Activated B cell treated with CpG ODN at 0.5 μM for 24 hours (primary cell): ENCODE measurements at places on chromosomes 2 and 18. TPM values are rescaled to one million over a fixed set of nuclear protein-coding genes. Genes with fewer than 3 reads are reported as not detected.

DNA sequence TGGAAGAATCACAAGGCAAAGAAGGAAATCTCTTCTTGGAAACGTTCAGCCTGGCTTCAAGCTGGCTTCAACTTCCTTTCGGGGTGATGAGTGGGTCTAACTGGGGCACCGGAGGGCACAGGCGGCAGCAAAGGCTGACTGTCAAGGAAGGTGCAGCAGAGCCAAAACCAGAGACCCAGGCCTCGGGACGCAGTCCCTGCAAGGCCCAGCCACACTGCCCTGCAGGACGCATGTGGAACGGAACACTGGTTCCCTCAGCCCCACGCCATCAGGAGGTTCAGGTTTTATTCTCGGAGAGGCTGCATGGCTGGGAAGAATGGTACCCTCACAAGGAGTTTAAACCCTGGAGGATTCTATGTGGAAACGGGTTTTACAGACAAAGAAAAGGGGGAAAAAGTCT lies 165.5 kb downstream of the HDAC4 start:
- DNase-seq, result no peak

- DNase-seq, result no peak
Observed at GRCh38 chr2:121409966-121410365, 120.7 kb upstream of the RNU4ATAC start.

INHA gene
- not detected in 2 replicates for total RNA-seq

GRCh38 chr2:150974864-150975263 lies 286.8 kb downstream of the RBM43 start:
- DNase-seq, result no peak

GRCh38 chr2:28506112-28506910 lies 10.5 kb downstream of the PLB1 start:
- DNase-seq, result no peak

MC5R gene
- total RNA-seq, result not detected in 2 replicates

DNA sequence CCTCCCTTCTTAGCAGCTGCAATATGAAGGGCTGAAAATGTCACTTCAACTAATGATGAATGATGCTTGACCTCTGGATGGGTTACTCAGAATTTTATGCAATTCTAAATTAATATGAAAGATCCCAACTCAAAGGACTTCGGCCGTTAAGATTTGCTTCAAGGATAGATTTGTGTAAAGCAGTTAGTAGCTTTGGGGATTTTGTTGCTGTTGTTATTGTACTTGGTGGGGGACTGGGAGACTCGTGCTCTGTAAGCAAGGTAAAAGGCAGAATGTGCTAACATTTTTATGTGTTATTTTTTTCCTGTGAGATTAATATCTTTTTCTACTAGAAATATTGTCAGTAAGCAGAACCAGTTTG lies 478.8 kb downstream of the ARHGAP15 start:
- DNase-seq, result no peak

THOC1 gene
- total RNA-seq, result 53.3 and 68.6 TPM in 2 replicates

ALPP gene
- 0.38 TPM in 1 of 2 replicates, not detected in the other for total RNA-seq

DNA sequence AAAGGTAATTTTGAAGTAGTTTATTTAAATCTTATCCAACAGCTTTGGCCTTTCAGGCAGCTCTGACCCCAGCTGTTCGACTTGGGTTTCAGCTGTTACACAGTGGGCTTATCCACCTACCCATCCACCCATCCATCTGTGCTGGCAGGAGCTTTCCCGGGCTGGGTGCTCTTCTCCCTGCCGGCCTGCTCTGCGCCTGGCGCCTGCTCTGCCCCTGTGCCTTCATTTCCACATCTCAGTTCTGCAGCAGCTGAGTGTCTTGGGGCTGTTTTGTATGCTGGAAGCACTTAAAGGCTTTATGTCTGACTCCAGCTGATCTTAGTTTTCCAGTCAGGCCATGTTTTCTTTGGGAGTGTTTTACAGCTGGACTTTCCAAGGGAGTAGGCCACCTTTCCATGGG lies 24.2 kb downstream of the LDLRAD4 start:
- DNase-seq, result no peak

NT5DC4 gene
- total RNA-seq, result 1.4 and 2.1 TPM in 2 replicates
